ENCODE measurements at places on chromosomes 4 and X.
A peak's percentile ranks its signal among the peaks of the same experiment; 100 is the strongest.

GRCh38 chr4:101777431-101777830 lies 13.1 kb upstream of the BANK1 start:
- no peak for DNase-seq

DNA sequence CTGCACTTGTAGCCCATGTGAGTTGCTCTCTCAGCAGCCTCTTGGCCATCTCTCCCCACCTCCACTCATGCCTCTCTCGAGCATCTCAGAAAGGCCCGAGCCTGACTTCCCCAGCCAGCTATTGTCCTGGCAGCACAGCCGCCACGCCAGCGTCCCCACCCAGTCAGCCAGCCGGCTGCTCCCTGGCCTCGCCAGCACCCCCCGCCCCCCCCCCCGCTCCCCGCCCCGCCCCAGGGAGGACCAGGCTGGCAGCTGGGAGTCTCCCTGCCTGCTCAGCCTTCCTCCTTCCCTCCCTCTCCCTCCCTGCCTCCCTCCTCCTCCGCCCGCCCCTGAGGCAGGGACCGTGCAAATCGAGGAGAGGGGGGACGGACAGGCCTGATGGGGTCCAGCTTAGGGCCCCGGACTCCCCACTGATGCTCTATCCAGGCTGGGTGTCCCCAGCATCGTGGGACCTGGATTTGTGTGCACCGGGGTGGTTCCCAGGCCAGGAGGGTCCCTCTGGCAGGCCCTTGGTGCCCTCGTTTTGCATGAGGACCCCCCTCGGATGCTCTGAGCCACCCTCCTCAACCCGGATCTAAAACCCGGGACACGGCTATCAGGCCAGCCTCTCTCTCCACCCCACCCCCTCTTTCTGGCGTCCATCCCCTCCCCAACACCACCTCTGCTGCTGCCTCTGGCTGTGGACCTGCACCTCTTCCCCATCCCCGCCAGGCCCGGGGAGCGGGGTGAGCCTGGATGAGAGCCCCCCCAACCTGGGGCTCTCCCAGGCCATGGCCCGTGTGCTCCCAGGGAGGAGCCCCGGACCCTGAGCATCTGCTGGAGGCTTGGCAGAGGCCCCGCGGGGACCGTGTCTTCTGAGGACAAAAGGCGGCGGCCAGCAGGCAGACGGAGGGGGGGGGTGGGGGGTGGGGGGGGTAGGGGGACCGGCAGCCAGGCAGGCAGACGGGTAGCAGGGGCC lies at the start of gene GPR173:
Gene GPR173, plus strand, starts transcription at position 621 of the 958 bp plus-strand sequence. CDS start 27,833 bp downstream, outside the sequence.
- DNase-seq: peak; percentile 49

DNA sequence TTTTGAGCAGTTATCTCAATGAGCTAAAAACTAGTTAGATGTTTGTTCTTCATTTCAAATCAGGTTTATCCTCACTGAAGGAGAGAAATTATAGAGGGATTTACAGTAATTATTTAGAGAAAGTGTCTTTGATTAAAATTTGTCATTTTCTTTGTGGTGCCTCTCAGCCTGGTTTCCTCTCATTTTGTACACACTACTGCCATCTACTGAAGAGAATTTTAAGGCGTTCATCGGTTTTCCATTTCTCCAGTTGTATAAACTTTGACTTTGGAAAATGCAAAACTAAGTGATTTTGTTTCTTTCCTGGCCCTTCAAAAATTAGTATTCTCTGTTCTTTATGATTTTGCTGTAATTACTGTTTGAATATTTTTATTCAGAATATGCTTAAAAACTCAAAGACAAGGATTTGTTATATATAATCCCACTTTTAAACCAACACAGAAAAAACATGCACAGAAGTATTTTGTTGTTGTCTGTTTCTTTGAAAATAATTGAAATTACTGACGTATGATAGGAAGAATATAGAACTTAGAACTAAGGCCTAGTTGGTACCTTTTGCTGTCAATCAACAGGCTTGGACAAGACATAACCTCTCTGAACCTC lies 34.4 kb upstream of the ANXA3 start:
- DNase-seq: no peak

- no peak for DNase-seq
Observed at GRCh38 chr4:104063341-104063740, 343.6 kb upstream of the TACR3 start.

- no peak for DNase-seq
Observed at GRCh38 chr4:159070742-159071141, 32.1 kb upstream of the RAPGEF2 start.

DNA sequence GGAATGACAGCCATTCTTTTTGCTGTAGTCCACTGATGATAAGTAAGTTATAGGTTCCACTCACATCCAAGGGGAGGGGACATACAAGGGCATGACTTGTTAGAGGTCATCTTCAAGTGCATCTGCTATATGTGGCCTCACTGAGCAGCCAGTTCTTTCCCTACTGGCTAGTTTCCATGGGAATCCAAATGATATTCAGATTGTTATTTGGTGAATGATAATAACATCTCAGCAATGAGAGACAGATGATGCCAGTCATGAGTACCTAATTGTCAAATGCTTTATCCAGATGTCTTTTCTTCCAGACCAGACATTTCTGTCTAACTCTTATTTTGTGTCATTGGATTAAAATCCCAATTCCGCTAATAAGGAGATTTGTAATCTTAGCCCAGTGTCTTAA lies 460.4 kb upstream of the BOD1L1 start:
- DNase-seq: no peak
